Activated naive CD4-positive, alpha-beta T cell treated with anti-CD3 and anti-CD28 coated beads, Interleukin-2, amount 50 U/mL, for 16 hours (primary cell): ENCODE measurements at places on chromosomes 6 and 20.

- no peak for DNase-seq
Measured at GRCh38 chr6:167077241-167077932, 45.5 kb upstream of the CCR6 start.

DNA sequence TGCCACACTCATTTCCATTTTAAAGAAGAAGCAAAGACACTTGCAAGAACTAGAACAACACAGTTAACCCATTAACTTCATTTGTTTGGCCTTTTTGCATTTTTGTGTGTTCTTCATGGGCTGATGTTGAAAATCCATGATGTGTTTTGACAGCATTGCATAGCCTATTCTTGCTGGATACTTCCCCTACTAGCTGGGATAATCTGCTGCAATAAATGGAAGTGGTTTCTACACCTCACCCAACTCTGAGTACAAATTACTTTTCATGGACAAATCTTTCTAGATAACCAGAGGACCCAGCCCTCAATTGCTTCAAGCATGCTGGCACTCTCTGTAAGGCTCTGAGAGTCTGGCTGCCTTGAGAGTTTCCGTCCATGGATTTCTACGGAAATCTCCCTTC, 26.5 kb downstream of the CST9L start:
- no peak for DNase-seq

DNA sequence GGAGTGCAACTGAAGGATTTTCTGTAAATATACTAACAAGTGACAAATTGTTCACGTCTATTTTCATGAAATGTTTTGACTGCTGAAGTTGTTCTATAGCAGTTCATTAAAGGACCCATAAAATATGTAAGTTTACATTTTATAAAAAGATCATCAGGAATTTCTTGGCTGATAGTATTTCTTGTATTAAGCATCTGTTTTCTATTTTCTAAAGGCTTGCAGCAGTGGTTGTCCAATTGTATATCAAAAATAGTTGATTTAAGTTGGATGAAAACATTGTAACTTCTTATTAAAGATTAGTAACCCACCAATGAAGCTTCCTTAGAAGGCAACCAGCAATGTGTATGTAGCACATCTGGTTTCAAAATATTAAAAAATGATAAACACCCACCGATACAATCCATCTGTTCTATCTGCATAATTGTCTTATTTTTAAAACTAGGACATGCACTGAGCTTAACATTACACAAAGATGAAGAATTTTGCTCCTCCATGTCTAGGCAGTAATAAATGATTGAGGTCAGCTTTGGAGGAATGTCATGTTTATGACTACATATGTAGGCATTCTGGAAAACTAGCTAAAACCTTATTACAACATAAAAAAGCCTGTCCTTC, 301.3 kb upstream of the TCF21 start:
- no peak for DNase-seq

GRCh38 chr6:138986578-138986977, 1.5 kb downstream of the REPS1 start:
- no peak for DNase-seq

DNA sequence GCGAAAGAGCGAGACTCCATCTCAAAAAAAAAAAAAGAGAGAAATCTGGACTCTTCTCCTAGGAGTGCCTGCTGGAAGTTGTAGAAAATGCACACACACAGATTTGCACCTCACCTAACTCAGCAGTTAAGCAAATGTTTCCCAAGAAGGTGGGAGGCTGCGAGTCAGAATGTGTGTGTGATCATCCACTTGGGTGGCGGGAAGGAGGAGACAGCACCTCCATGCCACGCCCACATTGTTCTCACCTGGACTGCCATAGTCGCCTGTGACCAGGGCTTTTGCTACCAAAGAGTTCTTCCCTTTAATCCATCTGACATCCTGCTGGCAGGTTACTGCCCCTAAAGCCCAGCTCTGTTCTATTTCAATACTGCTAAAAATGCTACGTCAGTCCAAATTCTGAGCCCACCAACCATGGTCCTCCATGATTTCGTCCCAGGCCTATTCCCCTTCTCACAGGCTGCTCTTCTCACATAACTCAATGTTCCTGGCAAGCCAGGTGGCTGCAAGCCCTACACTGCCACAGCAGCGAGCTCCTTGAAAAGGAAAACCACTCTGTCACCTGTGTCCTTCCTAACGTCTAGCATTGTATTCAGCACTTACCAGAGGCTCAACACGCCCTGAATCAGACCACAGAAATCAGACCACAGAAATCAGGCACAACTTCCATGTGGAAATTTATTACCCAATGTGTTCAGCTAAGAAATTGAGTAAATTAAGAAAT, 77.5 kb downstream of the PSMG4 start:
- DNase-seq = no peak

DNA sequence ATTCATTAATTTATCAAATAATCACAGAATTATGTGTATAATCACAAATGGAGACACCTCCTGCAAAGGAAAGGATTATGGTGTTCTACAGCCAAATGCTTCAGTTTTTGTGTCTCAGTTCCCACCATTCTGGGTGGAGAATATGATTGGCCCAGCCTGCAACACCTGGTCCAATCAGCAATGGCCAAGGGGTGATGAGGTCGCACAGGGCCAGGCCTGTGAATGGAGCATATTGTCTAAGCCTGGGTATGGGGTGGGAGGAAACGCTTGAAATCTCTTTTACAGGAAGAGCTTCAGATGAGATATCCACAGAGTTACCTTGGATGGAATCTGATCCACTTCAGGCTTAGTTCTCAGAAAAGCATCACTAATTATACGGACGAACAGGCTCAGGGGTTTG, 271.6 kb downstream of the DHX35 start:
- no peak for DNase-seq

DNA sequence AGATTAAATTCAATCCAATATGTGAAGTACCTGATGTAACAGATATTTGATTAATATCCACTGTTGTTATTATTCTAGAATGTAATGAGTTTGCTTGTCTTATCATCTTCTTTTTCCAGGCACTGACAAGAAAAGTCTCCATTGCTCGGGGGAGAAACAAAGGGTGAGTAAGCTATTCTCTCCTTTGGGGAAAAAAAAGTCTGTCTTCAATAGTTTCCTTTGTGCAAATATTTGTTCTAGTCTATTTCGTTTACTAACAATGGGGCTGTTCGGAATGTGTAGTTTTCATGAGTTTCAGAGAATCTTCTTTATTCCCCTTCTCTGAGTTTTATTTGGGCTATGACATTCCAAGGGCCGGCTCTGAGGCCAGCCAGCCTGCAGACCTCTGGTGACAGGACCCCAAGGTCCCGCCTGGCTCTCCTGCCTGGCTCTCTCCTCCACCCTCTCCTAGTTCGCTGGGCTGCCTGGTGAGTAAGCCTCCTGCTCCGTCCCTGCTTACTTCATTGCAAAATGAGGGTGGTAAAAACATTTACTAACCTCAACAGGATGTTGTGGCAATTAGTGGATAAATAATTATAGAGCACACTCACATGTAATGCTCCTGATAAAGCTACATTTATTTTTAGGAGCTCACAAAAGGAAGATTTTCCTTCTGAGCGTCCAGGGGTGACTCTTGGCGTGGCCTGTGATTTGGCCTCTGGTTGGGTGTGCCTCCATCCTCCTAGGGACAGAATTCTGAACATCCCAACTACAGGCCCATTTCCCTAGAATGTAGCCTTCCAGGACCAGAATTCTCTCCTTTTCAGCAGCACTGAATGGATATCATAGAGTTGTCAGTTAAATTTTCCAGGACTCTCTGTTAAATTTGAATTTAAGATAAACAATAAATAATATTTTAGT, 43.1 kb upstream of the SNX9 start:
- DNase-seq = no peak

GRCh38 chr6:163427498-163428254, 13.2 kb downstream of the QKI start:
- DNase-seq = no peak

- DNase-seq = no peak
Measured at GRCh38 chr6:75115481-75115880, 90.4 kb downstream of the COL12A1 start.

DNA sequence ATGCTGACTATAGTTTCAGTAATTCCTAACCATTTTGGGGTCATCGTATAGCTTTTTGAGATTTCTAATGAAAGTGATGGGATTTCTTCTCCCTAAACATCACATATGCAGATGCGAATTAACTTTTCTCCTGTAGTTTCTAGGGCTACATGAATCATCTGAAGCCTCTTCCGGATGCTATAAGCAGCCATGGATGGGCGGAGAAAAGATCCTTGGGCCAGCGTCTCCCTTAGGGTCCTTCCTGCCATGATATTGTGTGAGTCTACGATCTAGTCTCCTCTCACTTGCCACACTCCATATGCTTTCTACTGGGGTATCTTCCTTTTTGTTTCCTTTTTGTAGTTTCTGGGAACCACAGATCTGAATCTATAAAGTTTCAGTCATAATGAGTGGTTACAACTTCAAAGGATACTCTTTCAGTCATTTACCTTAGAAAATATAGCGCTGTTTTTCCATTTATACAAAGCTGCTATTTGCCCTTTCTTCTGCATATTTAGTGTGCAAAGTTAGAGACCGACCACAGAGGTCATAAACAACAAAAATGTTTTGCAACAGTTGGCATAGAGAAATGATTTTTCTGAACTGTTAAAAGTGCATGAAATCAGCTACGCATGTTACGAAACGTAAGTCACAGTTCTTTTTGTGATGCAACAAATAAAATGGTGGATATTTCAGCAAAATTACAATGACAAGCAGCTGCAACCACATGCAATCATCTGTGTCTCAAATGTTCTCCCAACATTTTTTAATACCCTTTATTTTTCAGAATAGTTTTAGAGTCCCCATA, 396.2 kb upstream of the SLC35B3 start:
- DNase-seq = no peak

GRCh38 chr20:58328836-58329235, 19.3 kb downstream of the RAB22A start:
- no peak for DNase-seq

GRCh38 chr6:154602296-154602695, 91.8 kb upstream of the CNKSR3 start:
- no peak for DNase-seq

DNA sequence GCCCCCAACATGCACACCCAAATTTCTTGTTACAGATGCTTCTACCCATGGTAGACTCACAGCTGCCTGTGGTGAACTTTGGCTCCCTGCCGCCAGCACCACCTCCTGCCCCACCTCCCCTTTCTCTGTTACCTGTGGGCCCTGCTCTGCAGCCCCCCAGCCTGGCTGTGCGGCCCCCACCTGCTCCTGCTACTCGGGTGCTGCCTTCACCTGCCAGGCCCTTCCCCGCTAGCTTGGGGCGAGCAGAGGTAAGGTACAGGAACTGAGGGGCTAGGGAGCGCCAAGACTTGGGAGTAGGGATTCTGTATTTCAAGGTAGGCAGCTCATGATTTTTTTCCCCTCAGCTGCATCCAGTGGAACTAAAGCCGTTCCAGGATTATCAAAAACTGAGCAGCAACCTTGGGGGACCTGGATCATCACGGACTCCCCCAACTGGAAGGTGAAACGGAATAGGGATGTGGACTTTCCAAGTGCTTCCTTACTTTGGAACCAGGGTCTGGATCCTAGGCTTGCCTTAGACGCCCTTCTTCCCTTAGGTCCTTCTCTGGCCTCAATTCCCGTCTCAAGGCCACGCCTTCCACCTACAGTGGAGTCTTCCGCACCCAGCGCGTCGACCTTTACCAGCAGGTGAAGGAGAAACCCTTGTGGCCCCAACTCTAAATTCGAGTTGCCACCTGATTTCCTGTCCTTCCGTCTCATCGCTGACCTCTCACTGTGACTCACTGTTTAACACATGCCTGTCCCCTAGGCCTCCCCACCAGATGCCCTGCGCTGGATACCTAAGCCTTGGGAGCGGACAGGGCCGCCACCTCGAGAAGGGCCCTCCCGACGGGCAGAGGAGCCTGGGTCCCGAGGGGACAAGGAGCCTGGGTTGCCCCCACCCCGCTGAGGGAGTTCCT, 15.5 kb downstream of the BAG6 start:
- DNase-seq = no peak

- DNase-seq = no peak
Measured at GRCh38 chr6:27838945-27839625, 73.1 kb downstream of the OR2B2 start.

- no peak for DNase-seq
Measured at GRCh38 chr6:161618831-161619454, 345.1 kb upstream of the AGPAT4 start.

- DNase-seq = no peak
Measured at GRCh38 chr20:13098720-13099355, 90.1 kb downstream of the SPTLC3 start.

- DNase-seq = no peak
Measured at GRCh38 chr6:2809015-2809414, 32.6 kb downstream of the SERPINB1 start.

DNA sequence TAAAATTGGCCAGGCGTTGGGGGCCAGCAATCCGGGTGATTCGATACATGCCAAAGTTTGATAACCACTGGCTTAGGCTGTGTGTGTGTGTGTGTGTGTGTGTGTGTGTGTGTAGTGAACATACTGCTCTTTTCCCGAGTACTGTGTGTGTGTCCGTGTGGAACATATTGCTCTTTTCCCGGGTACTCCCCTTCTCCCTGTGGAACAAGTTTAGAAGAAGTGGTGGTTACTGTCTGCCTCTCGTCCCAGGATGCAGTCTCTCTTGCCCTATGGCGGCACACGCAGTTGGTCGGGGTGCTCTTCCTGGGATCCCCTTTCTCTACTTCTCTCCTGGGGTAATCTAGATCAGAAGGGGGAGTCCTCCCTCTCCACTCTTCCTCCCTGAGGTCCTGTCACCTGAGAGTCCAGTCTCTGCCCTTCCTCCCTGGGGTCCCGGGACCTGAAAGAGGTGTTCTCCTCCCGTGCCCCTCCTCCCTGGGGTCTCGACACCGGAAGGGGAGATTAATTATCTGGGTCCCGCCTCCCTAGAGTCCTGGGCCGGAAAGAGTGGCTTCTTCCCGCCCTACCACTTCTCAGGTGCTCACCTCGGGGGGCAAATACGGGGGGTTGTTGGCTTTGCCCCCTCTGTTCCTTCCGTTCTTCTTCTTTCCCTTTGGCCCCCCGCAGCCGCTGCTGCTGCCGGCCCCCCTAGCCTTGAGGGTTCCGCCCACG, 516 bp downstream of the GTPBP2 start:
- peak; percentile 61 for DNase-seq

DNA sequence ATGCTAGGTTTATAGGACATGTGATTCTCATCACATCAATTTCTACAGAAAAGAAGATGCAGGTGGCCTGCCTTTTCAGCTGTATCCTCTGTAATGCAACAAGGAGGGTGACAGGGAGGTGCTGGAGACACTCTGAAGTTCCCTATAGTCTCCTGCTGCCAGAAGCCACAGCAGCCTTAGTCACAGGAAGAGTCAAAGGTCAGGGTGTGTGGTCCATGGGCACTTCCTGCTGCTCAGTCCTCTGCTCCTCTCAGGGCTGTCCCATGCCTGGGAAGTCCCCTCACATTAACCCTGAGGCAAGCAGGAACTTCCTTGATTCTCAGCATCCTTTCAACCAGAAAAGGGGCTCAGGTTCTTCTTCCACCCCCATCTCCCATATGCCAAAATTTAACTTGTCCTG, 144.8 kb upstream of the FOXA2 start:
- DNase-seq = no peak
